ENCODE measurements at places on chromosomes 4 and X.

DNA sequence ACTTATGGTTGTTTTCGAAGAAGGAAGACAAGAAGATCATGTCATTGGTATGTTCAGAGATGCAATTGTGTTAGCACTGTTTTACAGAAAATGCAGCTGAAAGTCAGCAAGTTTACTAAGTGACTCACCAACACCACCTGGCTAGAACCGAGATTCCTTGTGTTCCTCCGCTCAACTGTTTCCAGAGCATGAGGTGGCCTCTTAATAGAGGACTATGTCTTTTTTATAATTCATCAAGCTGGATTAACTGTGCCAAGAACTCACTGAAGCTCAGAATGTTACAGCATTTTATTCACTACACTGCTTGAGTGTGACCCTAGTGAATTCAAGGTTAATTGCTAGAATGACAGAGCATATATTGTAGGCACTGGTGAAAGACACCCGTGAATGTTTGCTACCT is 1573.5 kb upstream of the TENM3 start:
- no peak for DNase-seq

- no peak for DNase-seq
Measured at GRCh38 chr4:41752081-41752836, 3.7 kb upstream of the PHOX2B start.

- DNase-seq: no peak
Measured at GRCh38 chr4:7460566-7460965, 25.8 kb upstream of the PSAPL1 start.

DNA sequence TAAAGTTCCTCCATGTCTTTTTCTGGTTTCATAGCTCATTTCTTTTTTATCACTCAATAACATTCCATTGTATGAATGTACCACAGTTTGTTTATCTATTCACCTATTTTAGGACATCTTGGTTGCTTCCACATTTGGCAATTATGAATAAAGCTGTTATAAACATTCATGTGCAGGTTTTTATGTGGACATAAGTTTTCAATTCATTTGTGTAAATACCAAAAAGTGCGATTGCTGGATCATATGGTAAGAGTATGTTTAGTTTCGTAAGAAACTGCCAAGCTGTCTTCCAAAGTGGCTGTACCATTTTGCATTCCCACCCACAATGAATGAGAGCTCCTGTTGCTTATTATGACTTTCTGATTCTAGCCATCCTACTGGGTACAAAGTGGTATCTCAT is 36.3 kb upstream of the ZFX start:
- DNase-seq: no peak

DNA sequence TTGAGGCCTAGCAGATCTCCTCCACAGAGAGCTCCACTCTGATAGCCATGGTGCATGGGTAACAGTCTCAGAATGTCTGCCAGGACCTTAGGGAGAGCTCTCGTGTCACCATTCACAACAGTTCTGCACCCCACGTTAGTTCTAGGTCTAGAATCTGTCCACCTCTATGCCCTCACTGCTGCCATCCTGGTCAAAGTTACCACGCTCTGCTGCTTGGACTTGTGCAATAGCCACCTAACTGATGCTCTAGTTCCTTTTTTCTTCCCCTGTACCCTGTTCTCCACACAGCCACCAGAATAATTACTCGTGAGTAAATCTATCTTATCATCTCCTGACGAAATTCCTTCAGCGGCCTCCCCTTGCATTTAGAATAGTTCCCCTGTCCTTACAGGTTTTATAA is 268.8 kb upstream of the GATB start:
- no peak for DNase-seq

DNA sequence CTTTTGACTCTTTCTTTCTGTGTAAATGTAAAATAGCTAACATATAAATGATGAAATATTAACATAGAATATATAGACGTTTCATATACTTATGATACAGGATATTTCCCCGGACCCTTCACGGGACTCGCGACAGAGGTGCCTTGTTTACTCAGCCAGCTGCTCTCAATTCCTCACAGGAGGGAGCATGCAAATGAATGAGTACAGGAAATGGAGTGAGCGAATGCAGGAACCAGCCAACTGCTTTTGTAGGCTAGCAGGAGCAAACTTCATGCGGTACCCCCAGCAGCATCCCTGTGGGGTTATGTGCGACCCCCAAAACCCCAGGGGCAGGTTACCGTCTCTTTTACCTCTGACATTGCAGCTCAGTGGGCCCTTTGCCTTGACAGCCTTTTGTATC is 110.3 kb upstream of the PDHA2 start:
- DNase-seq: no peak

Measured in SW480 (cell line).